Osteocyte (in vitro differentiated cells): ENCODE measurements at places on chromosomes 1 and 21. TPM values are rescaled to one million over a fixed set of nuclear protein-coding genes. Genes with fewer than 3 reads are reported as not detected.

- no peak overlapping the region for H3K4me3 ChIP-seq
- no peak for DNase-seq
- H3K27ac ChIP-seq, result no peak overlapping the region
- H3K36me3 ChIP-seq, result no peaks in the 10 kb centered on the region
- H3K4me1 ChIP-seq, result peaks cover 28% of the 10 kb centered on the region
- no peaks in the 10 kb centered on the region for H3K27me3 ChIP-seq
These were observed 37.6 kb downstream of the UMODL1 start for GRCh38 chr21:42108554-42109340.

Gene C4BPA
- not detected in 2 replicates for total RNA-seq

- peaks cover 5% of the 10 kb centered on the region for H3K4me1 ChIP-seq
- no peak overlapping the region for H3K27ac ChIP-seq
- no peaks in the 10 kb centered on the region for H3K27me3 ChIP-seq
- no peaks in the 10 kb centered on the region for H3K36me3 ChIP-seq
- DNase-seq, result no peak
- H3K4me3 ChIP-seq, result no peak overlapping the region
These were observed 374.0 kb downstream of the NEGR1 start for GRCh38 chr1:71908303-71908702.

GRCh38 chr1:238962941-238963340 is 423.4 kb upstream of the CHRM3 start:
- no peak overlapping the region for H3K4me3 ChIP-seq
- DNase-seq, result no peak
- H3K4me1 ChIP-seq, result peaks cover 2% of the 10 kb centered on the region
- H3K27me3 ChIP-seq, result peaks cover 19% of the 10 kb centered on the region

Gene AK5
- total RNA-seq, result 31.5 and 38.1 TPM in 2 replicates

Gene CYP2J2
- 0.13 TPM in 1 of 2 replicates, not detected in the other for total RNA-seq

Gene TMEM81
- total RNA-seq, result 3.6 and 3.9 TPM in 2 replicates

- H3K27me3 ChIP-seq, result no peaks in the 10 kb centered on the region
- peaks cover 22% of the 10 kb centered on the region for H3K4me1 ChIP-seq
- no peak for DNase-seq
- peak overlapping the region; percentile 44 for H3K27ac ChIP-seq
- no peak overlapping the region for H3K4me3 ChIP-seq
These were observed 964.1 kb downstream of the TTLL7 start for GRCh38 chr1:83034851-83035250.

Gene PLA2G4A
- 1.5 and 2.4 TPM in 2 replicates for total RNA-seq

Gene CIART
- total RNA-seq, result 3.4 and 5.3 TPM in 2 replicates

Gene CD48
- total RNA-seq, result not detected in 2 replicates

DNA sequence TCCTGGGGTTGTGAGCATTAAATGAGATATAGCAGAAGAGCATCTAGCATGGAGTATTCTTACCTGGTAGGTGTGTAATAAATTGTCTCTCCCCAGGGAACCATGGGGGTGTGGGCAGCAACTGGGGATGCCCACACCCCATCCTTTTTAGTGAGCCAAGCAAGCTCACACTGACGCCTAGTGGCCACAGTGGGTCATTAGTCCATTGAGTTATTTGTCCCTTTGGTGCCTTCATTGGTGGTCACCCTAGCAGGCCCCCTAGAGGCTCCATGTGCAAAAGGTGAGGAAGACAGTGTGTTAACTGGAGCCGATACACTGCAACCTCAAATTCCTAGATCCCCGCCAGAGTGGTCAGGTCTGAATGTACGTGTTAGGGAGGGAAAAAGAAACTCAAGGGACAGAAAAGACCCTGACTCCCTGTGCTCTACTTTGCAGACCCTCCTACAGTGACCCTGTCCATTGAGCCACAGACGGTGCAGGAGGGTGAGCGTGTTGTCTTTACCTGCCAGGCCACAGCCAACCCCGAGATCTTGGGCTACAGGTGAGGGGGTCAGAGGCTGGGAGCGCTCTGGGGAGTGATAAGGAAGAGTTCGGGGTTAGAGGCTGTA is 93.3 kb upstream of the CD1D start:
- no peak overlapping the region for H3K4me3 ChIP-seq
- DNase-seq, result peak; percentile 89
- H3K36me3 ChIP-seq, result peaks cover 31% of the 10 kb centered on the region
- H3K4me1 ChIP-seq, result peaks cover 2% of the 10 kb centered on the region
- H3K27ac ChIP-seq, result peak overlapping the region; percentile 29
- no peaks in the 10 kb centered on the region for H3K27me3 ChIP-seq

Gene E2F2
- total RNA-seq, result 1.3 TPM in 2 replicates

- no peaks in the 10 kb centered on the region for H3K27me3 ChIP-seq
- H3K36me3 ChIP-seq, result peaks cover under 1% of the 10 kb centered on the region
- H3K27ac ChIP-seq, result no peak overlapping the region
- DNase-seq, result no peak
These were observed 35.0 kb downstream of the ZYG11A start for GRCh38 chr1:52877554-52877953.

GRCh38 chr1:44168520-44169098 is 27.2 kb upstream of the KLF18 start:
- no peak for DNase-seq
- H3K27ac ChIP-seq, result no peak overlapping the region
- H3K4me3 ChIP-seq, result no peak overlapping the region

GRCh38 chr1:240235521-240236288 is 144.0 kb downstream of the FMN2 start:
- no peaks in the 10 kb centered on the region for H3K27me3 ChIP-seq
- peaks cover 13% of the 10 kb centered on the region for H3K36me3 ChIP-seq
- no peak overlapping the region for H3K27ac ChIP-seq
- peaks cover 21% of the 10 kb centered on the region for H3K4me1 ChIP-seq

Gene GNAT2
- not detected in 2 replicates for total RNA-seq

Gene LEFTY1
- total RNA-seq, result 0.24 and 0.40 TPM in 2 replicates

Gene C1orf185
- not detected in 2 replicates for total RNA-seq

- H3K4me3 ChIP-seq, result no peak overlapping the region
- H3K36me3 ChIP-seq, result no peaks in the 10 kb centered on the region
- DNase-seq, result no peak
- H3K4me1 ChIP-seq, result peaks cover 9% of the 10 kb centered on the region
These were observed 120.7 kb downstream of the CNIH3 start for GRCh38 chr1:224736619-224737352.

DNA sequence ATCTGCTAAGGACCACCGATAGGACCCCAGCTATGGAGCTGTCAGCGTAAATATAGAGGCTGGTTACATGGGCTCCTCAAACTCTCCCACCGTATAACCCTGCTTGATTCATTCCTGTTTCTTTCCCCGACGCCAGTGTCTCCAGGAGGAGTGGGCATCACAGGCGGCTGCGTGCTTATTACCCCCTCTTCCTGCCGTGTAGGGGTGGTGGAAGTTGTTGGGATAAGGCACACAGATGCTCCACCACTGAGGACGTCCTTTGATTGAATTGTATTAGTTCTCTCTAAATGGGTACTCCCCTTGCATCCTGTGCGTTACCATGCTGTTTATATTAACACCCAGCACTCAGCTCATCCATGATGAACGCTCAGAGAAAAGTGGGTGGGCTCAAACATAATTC is 104.6 kb downstream of the ZBTB18 start:
- H3K36me3 ChIP-seq, result no peaks in the 10 kb centered on the region
- no peak for DNase-seq
- H3K4me3 ChIP-seq, result no peak overlapping the region

Gene AMY1A
- not detected in 2 replicates for total RNA-seq

Gene S100A1
- total RNA-seq, result 1.1 TPM in 1 of 2 replicates, not detected in the other

DNA sequence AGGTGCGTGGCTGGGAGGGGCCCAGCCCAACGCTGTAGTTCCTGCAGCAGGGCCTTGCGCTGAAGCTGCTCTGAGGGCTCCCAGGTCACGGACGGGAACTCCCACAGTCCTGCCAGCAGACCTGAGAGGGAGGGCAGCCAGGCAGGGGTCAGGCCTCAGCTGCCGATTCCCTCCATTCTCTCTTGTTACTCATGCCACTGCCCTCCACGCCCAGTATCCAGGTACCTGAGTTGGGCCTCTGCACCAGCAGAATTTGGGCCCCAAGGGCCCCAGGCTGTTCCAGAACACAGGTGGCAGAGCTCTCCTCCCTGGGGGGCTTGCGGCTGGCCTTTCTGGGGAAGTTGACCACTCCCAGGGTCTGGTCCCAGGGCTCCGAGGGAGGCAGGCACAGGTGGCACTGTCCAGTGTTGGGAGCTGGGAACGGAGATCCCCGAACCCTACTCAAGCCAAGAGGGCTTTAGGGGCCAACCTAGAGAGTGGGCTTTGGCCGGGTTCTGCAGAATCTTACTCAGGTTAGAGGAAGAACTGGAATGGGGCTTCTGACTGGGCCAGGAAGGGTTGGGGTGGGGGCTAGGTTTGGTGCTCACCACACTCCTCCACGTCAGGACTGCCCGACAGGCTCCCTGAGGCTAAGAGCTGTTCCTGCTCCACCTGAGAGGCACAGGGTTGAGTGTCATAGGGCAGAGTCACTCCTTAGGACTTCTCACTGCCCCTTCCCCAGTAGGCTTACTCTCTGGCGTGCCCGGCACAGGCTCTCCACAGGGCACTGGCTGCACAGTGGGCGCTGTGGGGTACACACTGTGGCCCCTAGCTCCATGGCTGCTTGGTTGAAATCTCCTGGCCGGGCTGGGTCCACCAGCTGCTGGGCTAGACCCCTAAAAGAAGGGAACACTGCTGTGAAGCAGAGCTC is 5.0 kb downstream of the HPDL start:
- H3K36me3 ChIP-seq, result peaks cover 5% of the 10 kb centered on the region
- no peak overlapping the region for H3K27ac ChIP-seq
- no peak overlapping the region for H3K4me3 ChIP-seq
- H3K4me1 ChIP-seq, result peaks cover 3% of the 10 kb centered on the region
- no peaks in the 10 kb centered on the region for H3K27me3 ChIP-seq

Gene CACNA1E
- not detected in 2 replicates for total RNA-seq

- H3K4me1 ChIP-seq, result peaks cover 22% of the 10 kb centered on the region
- H3K27ac ChIP-seq, result no peak overlapping the region
- no peak for DNase-seq
- H3K36me3 ChIP-seq, result peaks cover 24% of the 10 kb centered on the region
- no peak overlapping the region for H3K4me3 ChIP-seq
- no peaks in the 10 kb centered on the region for H3K27me3 ChIP-seq
These were observed 814 bp downstream of the A3GALT2 start for GRCh38 chr1:33319949-33320618.

- no peak overlapping the region for H3K4me3 ChIP-seq
- H3K36me3 ChIP-seq, result no peaks in the 10 kb centered on the region
- no peak overlapping the region for H3K27ac ChIP-seq
- DNase-seq, result no peak
- H3K4me1 ChIP-seq, result peaks cover 22% of the 10 kb centered on the region
These were observed 58.7 kb downstream of the NENF start for GRCh38 chr1:212491454-212491853.

DNA sequence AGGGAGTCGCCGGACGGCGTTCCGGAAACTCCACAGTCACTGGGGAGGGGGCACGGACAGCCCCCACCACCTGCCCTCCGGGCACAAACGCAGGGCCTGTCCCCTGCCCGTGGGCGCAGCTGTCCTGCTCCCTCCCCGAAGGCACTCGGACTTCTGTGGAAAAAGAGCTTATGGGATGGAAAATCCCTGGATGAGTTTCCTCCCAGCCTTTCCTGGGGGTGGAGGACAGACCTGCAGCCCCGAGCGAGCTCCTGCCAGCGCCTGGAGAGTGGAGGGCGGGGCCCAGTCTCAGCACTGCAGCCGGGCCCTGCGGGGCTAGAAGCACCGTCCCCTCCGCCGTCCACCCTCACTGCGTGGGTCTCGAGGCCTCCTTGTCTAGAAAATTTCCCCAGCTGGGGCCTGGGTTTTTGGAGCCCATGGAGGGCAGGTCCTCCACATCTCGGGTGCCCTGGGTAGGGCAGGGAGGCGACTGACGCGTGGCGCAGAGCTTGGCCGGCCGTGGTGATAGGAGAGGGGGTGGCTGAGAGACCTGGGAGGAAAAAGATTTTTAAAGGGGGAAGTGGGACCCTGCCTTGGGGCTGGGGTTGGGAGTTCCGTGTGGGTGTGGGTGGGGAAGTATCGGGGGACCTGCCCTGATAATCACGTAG is 6.4 kb upstream of the COL6A1 start:
- H3K27ac ChIP-seq, result peak overlapping the region; percentile 97
- H3K4me3 ChIP-seq, result peak overlapping the region; percentile 50
- H3K27me3 ChIP-seq, result no peaks in the 10 kb centered on the region

DNA sequence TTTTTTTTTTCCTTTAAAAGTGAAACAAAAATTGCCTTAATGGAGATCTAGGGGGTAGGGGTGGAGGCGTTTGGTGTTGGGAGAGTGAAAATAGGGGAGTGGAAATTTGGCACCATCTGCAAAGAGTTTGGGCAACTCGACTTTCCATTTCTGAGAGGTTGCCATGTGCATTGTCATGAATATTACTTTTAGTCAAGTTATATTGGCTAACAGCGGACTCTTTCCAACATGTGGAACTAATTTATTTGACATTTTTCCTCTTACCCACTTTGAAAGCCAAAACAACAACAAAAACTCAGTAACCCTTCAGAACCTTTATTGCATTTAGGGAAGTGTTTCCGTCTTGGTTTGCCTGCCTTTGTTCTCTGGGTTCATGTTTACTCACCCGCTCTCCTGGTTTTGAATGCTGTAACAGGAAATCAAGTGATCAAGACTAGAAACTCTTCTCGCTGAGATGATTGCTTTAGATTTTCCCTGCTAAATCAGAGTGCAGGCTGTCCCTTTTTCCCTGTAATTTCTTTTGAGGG is 70.4 kb downstream of the CACHD1 start:
- H3K36me3 ChIP-seq, result no peaks in the 10 kb centered on the region
- H3K4me3 ChIP-seq, result peak overlapping the region; percentile 36
- peaks cover 46% of the 10 kb centered on the region for H3K4me1 ChIP-seq
- H3K27me3 ChIP-seq, result no peaks in the 10 kb centered on the region
- peak overlapping the region; percentile 86 for H3K27ac ChIP-seq
- no peak for DNase-seq

- H3K4me1 ChIP-seq, result no peaks in the 10 kb centered on the region
- H3K36me3 ChIP-seq, result no peaks in the 10 kb centered on the region
- DNase-seq, result no peak
- H3K27ac ChIP-seq, result no peak overlapping the region
- no peak overlapping the region for H3K4me3 ChIP-seq
- no peaks in the 10 kb centered on the region for H3K27me3 ChIP-seq
These were observed 130.3 kb upstream of the C21orf91 start for GRCh38 chr21:17949421-17949820.

GRCh38 chr21:35127026-35127425 is 77.9 kb upstream of the RUNX1 start:
- H3K27me3 ChIP-seq, result no peaks in the 10 kb centered on the region
- H3K36me3 ChIP-seq, result no peaks in the 10 kb centered on the region
- H3K4me3 ChIP-seq, result no peak overlapping the region
- DNase-seq, result no peak

DNA sequence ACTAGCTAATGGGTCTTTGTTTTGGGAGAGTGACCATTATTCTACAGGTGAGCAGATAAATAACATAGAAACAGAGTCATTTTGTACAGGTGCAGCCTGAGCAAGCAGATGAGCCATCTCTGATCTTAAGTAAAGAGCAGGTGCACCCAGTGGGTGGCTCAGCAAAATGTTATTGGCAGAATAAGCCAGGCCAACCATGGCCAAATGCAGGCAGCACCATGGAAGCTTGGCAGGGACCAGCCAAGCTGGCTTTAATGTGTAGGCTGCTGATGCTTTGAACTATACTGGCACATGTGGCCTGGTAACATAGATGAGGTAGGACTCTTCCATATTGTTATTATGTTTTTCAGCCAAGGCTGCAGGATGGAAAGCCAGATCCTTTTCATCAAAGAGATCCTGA is 553.3 kb upstream of the ZRANB2 start:
- H3K27ac ChIP-seq, result no peak overlapping the region
- H3K4me1 ChIP-seq, result peaks cover 8% of the 10 kb centered on the region
- no peak for DNase-seq
- H3K27me3 ChIP-seq, result no peaks in the 10 kb centered on the region
- H3K4me3 ChIP-seq, result no peak overlapping the region

- H3K4me3 ChIP-seq, result no peak overlapping the region
- H3K4me1 ChIP-seq, result no peaks in the 10 kb centered on the region
- no peaks in the 10 kb centered on the region for H3K36me3 ChIP-seq
- peaks cover 44% of the 10 kb centered on the region for H3K27me3 ChIP-seq
These were observed 119.2 kb downstream of the FOXD2 start for GRCh38 chr1:47557066-47557465.
